ENCODE measurements at places on chromosomes 2 and 18.

DNA sequence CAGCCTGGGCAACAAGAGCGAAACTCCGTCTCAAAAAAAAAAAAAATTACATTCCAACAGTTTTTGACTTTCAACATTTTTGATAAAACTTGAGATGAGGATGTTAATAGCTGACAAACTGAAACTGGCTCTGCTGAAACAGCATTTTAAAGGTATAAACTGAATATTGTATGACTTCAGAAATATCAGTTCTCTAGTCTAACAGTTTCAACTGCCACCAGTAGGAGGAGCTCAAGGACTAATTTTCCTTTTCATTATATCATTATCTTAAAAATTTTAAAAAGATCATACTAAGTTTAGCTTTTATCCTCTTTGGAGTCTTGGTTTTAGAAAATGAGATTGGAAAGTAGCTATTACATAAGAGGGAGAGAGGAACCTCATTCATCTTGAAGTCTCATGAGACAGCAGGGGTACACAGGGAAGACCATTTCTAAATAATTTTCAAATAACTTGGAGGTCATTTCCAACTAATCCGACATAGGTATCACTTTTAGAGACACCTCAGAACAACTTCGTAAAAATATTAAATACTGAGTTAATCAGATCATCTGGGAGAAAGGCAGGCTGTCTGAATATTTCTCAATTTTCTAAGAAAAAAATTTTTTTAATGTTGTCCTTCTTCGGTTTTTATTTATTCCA lies 37.6 kb upstream of the MCM6 start:
- DNase-seq = peak; percentile 6

GRCh38 chr2:216670266-216671080 lies 24.9 kb downstream of the IGFBP5 start:
- no peak for DNase-seq

DNA sequence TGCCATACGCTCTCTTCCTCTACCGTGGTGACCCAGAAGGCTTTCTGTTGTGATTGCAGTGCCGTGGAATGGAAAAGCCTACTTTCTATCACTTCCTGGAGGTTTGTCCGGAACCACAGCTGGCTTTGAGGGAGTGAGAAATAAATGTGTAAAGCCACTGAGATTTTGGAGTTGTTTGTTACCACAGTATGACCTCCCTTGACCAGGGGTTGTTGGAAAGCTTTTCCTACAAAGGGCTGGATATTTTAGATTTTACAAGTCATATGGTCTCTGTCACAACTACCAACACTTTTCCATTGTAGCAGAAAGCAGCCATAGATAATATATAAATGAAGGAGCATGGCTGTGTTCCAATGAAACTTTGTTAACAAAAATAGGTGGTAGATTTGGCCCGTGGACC lies 70.3 kb downstream of the VAPA start:
- DNase-seq = no peak

DNA sequence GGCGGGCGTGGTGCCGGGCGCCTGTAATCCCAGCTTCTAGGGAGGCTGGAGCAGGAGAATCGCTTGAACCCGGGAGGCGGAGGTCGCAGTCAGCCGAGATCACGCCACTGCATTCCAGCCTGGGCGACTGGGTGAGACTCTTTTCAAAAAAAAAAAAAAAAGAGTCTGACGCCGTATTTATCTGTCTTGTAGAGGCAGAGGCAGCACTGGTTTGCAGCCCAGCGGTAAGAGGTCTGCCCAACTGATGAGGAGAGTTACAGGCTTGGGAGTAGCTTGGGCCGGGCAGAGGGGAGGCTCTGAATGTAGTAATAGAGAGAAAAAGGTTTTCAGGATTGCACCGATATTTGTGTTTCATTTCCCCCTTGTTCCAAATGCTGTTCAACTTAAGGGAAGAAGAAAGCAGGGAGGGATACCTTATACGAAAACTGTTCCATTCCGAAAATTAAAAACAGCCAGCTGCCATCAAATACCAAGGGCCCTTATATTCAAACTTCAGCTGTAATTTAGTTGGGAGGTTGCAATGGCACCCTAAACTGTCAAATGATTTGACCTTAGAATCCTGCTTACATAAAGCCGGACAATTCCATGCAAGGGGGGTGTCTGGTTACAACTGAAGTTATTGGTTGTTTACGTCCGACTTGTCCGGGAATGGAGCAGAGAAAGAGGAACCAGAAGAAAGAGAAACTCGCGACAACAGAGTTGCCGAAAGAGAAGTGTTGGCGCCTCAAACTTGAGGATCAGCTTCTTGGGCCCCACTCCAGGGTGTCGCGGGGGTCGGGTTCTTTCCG lies 9.2 kb upstream of the SP9 start:
- DNase-seq = no peak

- DNase-seq = no peak
These were observed 102.6 kb upstream of the APCDD1 start for GRCh38 chr18:10351858-10352257.

DNA sequence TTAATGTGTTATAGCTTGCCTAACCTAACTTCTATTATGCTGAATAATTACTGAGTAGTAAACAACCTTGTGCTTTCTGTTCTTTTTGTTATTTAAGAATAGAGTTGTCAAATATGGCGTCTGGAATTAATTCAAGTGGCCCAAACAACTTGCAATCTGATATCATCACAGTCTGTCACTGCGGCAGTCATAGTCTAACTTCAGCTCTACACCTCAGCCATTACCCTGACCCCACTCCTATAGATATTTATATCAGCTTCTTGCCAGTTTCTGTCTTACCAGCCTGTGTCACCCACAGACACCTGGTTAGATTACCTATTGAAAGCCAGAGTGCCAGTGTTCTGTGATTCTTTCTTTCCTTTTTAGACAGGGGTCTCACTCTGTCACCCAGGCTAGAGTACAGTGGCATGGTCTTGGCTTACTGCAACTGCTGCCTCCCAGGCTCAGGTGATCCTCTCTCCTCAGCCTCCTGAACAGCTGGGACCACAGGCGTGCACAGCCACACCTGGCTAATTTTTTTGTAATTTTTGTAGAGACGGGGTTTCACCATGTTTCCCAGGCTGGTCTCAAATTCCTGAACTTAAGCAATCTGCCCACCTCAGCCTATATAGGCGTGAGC lies 14.1 kb upstream of the KLHL41 start:
- no peak for DNase-seq

- no peak for DNase-seq
These were observed 70.4 kb upstream of the HPCAL1 start for GRCh38 chr2:10232096-10232815.

GRCh38 chr2:230658877-230659652 lies 53.6 kb upstream of the CAB39 start:
- no peak for DNase-seq

DNA sequence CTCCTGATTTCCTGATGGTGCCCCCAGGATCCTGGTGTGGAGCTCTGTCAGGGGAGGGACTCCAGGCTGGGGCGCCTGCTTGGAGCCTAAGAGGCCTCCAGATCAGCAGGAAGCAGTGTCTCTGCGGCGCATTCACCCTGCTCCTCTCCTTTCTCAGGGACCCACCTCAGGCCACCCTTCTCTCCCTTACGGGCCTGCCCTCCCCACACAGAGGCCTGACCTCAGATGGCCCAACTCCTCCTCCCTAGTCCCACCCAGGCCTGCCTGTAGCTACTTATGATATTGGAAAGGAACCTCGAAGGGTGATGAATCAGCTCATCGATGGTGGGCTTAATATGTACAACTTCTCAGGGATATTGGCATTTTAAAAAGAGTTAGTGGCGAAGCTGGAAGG lies 10.6 kb downstream of the TMEM37 start:
- DNase-seq = no peak

GRCh38 chr2:111100765-111101162 lies 19.9 kb upstream of the BCL2L11 start:
- DNase-seq = no peak

DNA sequence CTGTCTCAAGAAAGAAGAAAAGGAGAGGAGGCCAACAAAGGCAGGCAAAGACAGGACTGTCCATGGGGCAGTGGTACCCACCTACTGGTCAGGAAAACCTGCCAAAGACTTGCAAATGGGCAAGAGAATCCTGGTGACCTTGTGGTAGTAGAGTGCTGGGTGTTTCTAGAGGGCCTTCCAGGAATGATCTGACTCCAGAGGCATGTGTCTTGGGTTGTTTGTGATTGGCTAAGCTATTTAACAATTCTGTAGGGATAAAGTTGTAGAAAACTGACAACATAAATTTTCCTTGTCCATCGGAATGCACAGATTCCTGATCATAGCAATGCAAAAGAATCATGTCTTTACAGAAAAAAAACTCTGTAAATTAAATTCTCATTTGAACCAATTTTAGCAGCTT lies 68.5 kb upstream of the ZNF532 start:
- DNase-seq = no peak

DNA sequence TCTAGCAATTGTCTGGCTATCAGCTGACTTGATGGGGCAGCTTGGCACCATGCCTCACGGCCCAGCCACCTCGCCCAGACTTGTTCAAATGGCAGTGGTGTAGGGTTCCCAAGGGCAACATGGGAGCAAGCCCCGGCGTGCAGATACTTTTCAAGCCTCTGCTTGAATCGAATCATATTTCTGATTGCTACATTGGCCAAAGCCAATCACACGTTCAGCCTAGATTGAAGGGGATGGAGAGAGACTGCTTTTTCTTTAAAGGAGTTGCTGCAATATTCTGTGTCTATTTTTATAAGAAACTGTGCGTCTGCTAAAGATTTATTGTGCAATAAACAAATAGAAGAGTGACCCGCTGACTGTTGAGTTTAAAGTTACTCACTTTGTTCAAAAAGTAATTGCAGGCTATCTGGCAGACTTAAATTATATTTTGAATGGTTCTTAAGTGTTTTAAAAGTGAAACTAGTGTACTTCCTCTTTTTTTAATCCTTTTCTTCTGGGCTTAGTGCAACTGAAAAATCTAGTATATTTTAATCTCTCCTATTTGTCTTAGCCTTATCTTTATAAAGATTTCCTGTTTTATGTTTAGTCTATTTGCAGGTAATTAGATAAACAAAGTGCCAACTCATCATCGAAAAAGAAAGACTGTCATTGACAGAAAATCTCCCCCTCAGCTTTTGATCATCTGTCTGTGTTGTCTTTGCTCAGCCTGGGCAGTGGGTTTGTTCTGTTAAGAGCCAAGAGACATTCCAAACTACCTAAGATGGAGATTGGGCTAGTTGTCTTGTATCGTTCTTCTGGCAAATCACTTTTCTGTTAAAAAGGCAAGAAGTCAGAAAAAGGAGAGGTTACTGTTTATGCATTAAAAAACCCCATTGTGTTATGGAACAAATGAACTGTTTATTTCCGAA lies 156.1 kb downstream of the TPGS2 start:
- DNase-seq = peak; percentile 63

DNA sequence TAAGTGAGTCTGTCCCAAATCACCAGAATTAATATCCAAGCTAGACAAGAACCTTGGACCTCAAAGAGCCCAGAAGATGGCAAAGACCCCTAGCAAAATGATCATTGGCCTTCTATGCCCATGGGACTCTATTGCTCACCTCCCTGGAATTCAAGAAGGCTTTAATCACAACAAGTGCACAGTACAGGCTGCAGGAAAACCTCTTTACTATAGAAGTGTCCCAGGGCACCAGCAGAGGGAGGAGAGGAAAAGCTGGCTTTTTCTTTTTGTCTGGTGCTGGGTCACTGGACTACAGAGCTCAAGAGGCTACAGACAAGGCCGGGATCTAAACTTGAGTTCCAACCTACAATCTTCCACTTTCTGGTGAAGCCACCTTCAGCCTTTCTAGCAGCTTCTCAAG lies 88.3 kb upstream of the PPP1CB start:
- DNase-seq = no peak

GRCh38 chr2:40220177-40220925 lies 231.5 kb downstream of the SLC8A1 start:
- no peak for DNase-seq

GRCh38 chr2:54084600-54084999 lies 30.8 kb upstream of the ACYP2 start:
- DNase-seq = no peak

DNA sequence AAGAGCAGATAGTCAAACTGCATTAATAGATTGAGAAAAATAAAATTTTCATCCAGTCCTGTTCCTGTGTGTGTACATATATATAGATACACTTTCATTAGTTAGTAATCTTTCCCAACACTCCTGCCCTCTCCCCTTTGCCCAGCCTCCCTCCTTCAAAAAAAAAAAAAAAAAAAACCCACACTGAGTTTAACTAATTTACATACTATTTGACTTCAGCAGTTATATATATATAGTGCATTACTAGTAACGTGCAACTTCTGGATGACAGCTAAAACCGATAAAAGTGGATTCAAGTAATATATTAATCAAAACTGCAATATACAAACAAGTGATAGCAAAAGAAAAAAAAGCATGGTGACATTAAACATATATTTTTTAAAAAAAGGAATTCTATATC lies 1.4 kb downstream of the FIGN start:
- DNase-seq = no peak

GRCh38 chr2:15754703-15755099 lies 163.0 kb downstream of the DDX1 start:
- DNase-seq = no peak

DNA sequence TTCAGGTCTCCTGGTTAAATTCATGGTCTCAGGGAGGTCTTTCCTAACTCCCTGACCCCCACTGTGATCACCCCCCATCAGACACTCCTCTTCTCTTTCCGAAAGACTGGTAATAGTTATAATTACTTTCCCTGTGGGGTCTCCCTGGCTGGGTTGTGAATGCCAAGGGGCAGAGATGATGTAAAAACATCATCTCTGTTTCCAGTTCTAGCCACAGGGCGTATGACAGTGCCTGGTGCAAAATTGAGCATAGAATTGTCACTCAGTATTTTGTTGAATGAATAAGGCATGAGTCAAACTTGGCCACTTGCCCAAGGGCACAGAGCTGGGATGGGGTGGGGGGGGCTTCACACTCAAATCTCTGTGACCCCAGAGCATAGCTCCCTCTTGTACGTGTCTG lies 65.2 kb downstream of the LTBP1 start:
- DNase-seq = no peak

DNA sequence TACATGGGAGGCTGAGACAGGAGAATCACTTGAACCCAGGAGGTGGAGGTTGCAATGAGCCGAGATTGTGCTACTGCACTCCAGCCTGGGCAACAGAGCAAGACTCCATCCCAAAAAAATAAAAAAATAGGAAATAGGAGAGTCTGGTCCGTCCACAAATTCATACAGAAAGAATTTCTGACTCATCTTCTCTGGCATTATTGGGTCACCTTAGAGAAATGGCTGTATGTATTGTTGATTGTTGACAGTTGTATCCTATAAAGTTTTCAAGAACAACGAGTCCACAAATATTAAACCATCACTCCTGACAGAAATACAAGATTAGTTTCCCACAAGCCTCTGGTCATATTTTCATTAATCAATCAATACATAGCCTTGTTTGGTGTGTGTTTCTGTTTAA lies 20.4 kb downstream of the RBM43 start:
- no peak for DNase-seq

GRCh38 chr2:198044777-198045176 lies 240.4 kb downstream of the PLCL1 start:
- DNase-seq = no peak

Measured in NCI-H2029 (cell line).